Type B pancreatic cell (in vitro differentiated cells): ENCODE measurements at places on chromosomes 5 and 9. TPM values are rescaled to one million over a fixed set of nuclear protein-coding genes. Genes with fewer than 3 reads are reported as not detected.

TAF11L11 gene
- total RNA-seq = not detected in 2 replicates

GRCh38 chr5:133732536-133732935 lies 120.2 kb upstream of the FSTL4 start:
- no peak overlapping the region for H3K4me3 ChIP-seq
- DNase-seq = peak; percentile 52
- H3K4me1 ChIP-seq = peaks cover 4% of the 10 kb centered on the region
- H3K36me3 ChIP-seq = no peaks in the 10 kb centered on the region

GALNT12 gene
- total RNA-seq = 25.8 and 32.9 TPM in 2 replicates

DNA sequence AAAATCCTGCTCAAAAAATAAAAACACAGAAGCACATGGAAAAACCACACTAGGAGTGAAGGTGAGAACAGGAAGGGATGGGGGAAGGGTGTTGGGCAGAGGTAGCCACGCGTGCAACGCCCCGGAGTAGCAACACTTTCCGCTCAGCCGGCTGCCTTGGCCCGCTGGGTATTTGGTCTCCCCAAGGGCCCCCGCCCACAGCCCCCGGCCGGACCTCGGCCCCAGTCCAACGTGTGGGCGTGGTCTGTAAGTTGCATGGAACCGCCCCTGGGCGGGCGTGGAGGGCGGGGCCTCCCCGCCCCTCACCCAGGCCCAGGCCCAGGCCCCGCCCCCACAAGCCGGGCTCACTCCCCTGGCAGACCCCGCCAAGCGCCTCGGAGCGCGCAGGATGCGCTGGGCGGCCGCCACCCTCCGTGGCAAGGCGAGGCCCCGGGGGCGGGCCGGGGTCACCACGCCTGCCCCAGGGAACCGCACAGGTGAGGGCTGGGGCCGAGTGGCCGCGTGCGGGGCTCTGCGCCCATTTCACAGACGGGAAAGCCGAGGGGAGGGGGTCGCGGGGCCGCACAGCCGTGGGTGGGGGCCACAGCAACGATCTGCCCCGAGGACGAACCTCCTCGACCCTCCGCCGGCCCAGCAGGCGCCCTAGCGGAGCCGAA lies at the start of gene SUSD3:
Gene SUSD3 (plus strand): TSS at position 347 of the 656 bp plus-strand sequence. CDS start 42 bp downstream, at position 389.
- H3K27me3 ChIP-seq = peaks cover 4% of the 10 kb centered on the region
- no peak for DNase-seq
- peaks cover 15% of the 10 kb centered on the region for H3K4me1 ChIP-seq
- H3K4me3 ChIP-seq = peak within 1 kb of the TSS; percentile 69

- H3K4me3 ChIP-seq = no peak overlapping the region
- H3K4me1 ChIP-seq = peaks cover 20% of the 10 kb centered on the region
- H3K27ac ChIP-seq = no peak overlapping the region
- peaks cover 33% of the 10 kb centered on the region for H3K27me3 ChIP-seq
- DNase-seq = no peak
These were observed 2.4 kb upstream of the PPP2R2B start for GRCh38 chr5:146880966-146881365.

GRCh38 chr5:125199968-125200865 lies 453.8 kb upstream of the ZNF608 start:
- H3K4me1 ChIP-seq = peaks cover 67% of the 10 kb centered on the region
- DNase-seq = no peak
- H3K27me3 ChIP-seq = peaks cover 3% of the 10 kb centered on the region
- H3K27ac ChIP-seq = peak overlapping the region; percentile 52
- H3K4me3 ChIP-seq = peak overlapping the region; percentile 80
- H3K36me3 ChIP-seq = no peaks in the 10 kb centered on the region

C5orf34 gene
- total RNA-seq = 2.0 and 8.3 TPM in 2 replicates

DNA sequence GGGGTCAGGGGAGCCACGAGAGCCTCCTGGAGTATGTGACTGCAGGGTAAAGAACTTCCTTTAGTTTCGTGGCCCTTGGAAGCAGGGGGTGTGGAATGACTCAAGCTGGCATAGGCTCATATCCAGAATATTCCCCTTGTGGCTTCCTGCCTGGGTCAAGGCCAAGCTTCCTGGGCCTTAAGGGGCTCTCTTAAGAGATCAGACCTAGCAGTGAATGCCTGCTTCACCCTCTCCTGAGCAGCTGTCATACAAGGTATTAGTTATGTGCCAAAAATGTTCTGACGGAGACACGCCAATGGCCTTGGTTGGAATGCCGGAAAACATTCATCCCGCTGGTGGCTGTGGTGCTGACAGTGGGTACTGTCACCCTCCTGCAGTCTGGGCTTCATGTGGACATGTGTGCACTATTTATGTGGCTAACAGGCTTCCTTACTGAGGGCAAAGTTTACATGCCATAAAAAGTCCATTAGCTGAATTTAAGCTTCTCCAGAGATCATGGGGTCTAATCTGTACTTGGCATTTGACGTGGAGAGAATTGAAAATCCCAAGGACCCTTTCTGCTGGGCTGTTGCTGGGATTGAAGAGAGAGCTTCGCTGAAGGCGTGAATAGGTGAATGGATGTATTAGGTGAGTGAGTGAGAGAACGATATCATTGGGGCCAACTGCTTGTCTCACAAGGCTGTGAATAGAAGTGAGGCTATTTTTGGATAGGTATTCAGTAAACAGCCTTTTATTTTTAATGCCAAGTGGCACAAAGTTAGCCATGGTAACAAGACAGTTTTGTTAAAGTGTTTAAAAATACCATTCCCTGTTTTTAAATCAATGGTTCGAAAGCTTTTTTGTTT lies 156.8 kb downstream of the MACROH2A1 start:
- no peaks in the 10 kb centered on the region for H3K36me3 ChIP-seq
- peaks cover 36% of the 10 kb centered on the region for H3K27me3 ChIP-seq
- peaks cover 57% of the 10 kb centered on the region for H3K4me1 ChIP-seq
- H3K4me3 ChIP-seq = no peak overlapping the region
- H3K27ac ChIP-seq = no peak overlapping the region

DNA sequence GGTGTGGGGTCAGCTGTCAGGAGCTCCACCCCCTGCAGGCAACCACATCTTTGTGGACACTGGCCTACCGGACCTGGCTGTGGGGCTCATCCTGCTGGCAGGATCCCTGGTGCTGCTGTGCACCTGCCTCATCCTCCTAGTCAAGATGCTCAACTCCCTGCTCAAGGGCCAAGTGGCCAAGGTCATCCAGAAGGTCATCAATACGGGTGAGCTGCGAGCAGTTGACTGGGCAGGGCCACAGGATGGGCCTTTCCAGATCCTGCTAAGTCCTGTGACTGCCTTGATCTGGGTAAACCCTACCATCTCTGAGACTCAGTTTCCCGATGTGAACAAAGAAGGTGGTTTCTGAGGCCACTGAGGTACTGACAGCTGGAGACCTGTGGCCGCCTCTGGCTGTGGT lies 6.5 kb downstream of the PFN3 start:
- peaks cover 14% of the 10 kb centered on the region for H3K4me1 ChIP-seq
- H3K27me3 ChIP-seq = peaks cover 13% of the 10 kb centered on the region
- no peak overlapping the region for H3K27ac ChIP-seq
- no peaks in the 10 kb centered on the region for H3K36me3 ChIP-seq

DNA sequence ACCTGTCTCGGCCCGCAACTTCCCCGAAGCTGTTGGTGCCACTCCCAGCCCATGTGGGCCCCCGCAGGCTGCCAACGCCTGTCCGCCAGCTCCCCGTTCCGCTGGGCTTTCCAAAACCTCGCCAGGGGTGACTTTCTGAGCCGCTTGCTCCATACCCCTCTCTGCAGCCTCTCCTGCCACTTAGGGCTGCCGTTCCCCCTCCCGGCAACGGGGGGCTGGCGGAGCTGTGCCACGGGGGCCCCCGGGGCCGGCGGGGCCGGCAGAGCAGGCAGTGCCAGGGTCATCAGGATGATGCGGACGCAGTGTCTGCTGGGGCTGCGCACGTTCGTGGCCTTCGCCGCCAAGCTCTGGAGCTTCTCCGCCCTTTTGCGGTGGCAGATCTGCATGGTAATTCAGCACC lies 40.8 kb downstream of the FCHO2 start:
- no peak overlapping the region for H3K4me3 ChIP-seq
- no peaks in the 10 kb centered on the region for H3K27me3 ChIP-seq
- H3K36me3 ChIP-seq = peaks cover 28% of the 10 kb centered on the region
- H3K4me1 ChIP-seq = no peaks in the 10 kb centered on the region
- DNase-seq = no peak

GRCh38 chr5:163548649-163549048 lies 43.2 kb downstream of the MAT2B start:
- H3K4me3 ChIP-seq = no peak overlapping the region
- DNase-seq = no peak
- no peak overlapping the region for H3K27ac ChIP-seq
- peaks cover 4% of the 10 kb centered on the region for H3K27me3 ChIP-seq
- H3K4me1 ChIP-seq = no peaks in the 10 kb centered on the region
- no peaks in the 10 kb centered on the region for H3K36me3 ChIP-seq

- H3K36me3 ChIP-seq = no peaks in the 10 kb centered on the region
- H3K4me1 ChIP-seq = no peaks in the 10 kb centered on the region
- H3K4me3 ChIP-seq = no peak overlapping the region
- DNase-seq = no peak
- H3K27me3 ChIP-seq = no peaks in the 10 kb centered on the region
These were observed 710.7 kb upstream of the PTPRD start for GRCh38 chr9:11323457-11323856.

GRCh38 chr9:26334706-26335105 lies 557.9 kb downstream of the CAAP1 start:
- DNase-seq = no peak
- H3K4me1 ChIP-seq = no peaks in the 10 kb centered on the region
- H3K27ac ChIP-seq = no peak overlapping the region
- H3K4me3 ChIP-seq = no peak overlapping the region
- H3K27me3 ChIP-seq = no peaks in the 10 kb centered on the region

- H3K4me3 ChIP-seq = no peak overlapping the region
- no peaks in the 10 kb centered on the region for H3K36me3 ChIP-seq
- DNase-seq = no peak
- H3K27ac ChIP-seq = no peak overlapping the region
These were observed 6.5 kb upstream of the RNF145 start for GRCh38 chr5:159215886-159216285.

- peaks cover 14% of the 10 kb centered on the region for H3K36me3 ChIP-seq
- peaks cover 34% of the 10 kb centered on the region for H3K4me1 ChIP-seq
- no peak overlapping the region for H3K4me3 ChIP-seq
- no peak for DNase-seq
- no peaks in the 10 kb centered on the region for H3K27me3 ChIP-seq
- H3K27ac ChIP-seq = no peak overlapping the region
These were observed 98.3 kb downstream of the NFIB start for GRCh38 chr9:14215614-14216013.

GRCh38 chr5:89374144-89374784 lies 491.3 kb upstream of the MEF2C start:
- H3K27ac ChIP-seq = no peak overlapping the region
- peaks cover 5% of the 10 kb centered on the region for H3K4me1 ChIP-seq
- H3K27me3 ChIP-seq = no peaks in the 10 kb centered on the region
- no peak for DNase-seq
- no peak overlapping the region for H3K4me3 ChIP-seq
- H3K36me3 ChIP-seq = no peaks in the 10 kb centered on the region

DNA sequence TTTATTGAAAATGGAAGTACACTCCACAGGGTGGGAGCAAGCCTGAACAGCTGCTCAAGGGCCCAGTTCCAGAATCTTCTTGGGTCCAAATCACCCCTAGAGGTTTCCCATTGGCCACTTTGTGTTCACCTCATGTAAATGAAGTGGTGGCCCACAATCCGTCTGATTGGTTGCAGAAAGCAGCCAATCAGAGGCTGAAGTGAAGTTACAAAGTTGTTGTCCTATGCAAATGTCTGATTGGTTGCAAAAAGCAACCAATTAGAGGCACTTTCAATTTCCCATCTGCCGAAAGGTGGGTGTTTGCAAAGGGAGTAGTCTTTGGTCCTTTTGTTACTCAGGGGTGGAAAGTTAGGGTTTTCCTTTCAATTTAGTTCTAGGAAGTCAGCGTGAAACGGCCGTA lies 8.8 kb downstream of the TMEM171 start:
- no peak for DNase-seq
- H3K27ac ChIP-seq = no peak overlapping the region
- peaks cover 4% of the 10 kb centered on the region for H3K4me1 ChIP-seq
- peaks cover 36% of the 10 kb centered on the region for H3K27me3 ChIP-seq

DOCK2 gene
- 0.21 and 0.82 TPM in 2 replicates for total RNA-seq

FYB1 gene
- 0.24 and 0.33 TPM in 2 replicates for total RNA-seq

RETREG1 gene
- 11.6 and 18.8 TPM in 2 replicates for total RNA-seq

DNA sequence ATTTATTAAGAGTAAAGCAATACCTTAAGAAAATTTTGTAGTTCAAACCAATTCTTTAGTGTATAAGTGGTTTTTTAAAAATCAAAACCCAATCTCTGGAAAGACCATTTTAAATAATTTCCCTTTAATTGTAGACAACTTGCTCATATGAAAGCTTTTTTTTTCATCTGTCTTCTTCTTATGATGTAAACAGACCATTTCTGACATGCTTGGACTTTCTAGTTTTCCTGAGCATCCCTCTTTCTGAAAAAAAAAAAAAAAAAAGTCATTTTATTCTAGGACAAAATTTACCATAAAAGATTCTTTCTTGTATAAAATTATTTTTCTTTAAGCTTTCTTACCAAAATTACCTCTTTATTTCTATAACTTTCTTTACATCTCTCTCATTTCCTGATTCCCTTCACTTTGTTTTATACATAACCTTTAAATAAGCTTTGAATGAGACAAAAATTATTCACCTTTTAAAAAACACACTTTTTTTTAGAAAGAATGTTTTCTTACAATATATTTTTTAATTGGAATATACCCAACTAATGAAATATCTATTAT lies 67.5 kb downstream of the COL15A1 start:
- no peak for DNase-seq
- H3K27me3 ChIP-seq = peaks cover 3% of the 10 kb centered on the region
- H3K4me1 ChIP-seq = no peaks in the 10 kb centered on the region
- no peaks in the 10 kb centered on the region for H3K36me3 ChIP-seq
- no peak overlapping the region for H3K4me3 ChIP-seq
- H3K27ac ChIP-seq = no peak overlapping the region

DNA sequence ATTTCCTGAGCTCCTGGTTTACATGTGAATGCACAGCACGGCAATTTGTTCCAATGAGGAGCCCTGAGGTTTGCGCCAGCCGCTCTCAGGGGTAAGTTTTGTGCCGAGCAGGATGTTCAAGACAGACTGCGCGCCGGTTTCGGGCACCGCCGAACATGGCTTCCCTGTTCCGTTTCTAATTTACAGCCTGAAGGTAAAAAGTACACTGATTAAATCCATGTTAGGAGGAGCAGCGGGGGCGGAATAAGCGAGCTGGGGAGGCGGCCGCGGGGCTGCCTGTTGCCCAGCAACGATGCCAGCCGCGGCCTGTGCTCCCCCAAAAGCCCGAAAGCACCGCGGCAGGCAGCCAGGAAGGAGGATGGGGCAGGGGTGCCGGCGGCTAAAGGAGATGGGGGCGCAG lies 6.4 kb downstream of the SOWAHA start:
- H3K27ac ChIP-seq = no peak overlapping the region
- H3K27me3 ChIP-seq = peaks cover 29% of the 10 kb centered on the region
- H3K4me1 ChIP-seq = peaks cover 14% of the 10 kb centered on the region
- H3K36me3 ChIP-seq = no peaks in the 10 kb centered on the region
- H3K4me3 ChIP-seq = no peak overlapping the region

WHRN gene
- 12.2 and 13.3 TPM in 2 replicates for total RNA-seq

DNA sequence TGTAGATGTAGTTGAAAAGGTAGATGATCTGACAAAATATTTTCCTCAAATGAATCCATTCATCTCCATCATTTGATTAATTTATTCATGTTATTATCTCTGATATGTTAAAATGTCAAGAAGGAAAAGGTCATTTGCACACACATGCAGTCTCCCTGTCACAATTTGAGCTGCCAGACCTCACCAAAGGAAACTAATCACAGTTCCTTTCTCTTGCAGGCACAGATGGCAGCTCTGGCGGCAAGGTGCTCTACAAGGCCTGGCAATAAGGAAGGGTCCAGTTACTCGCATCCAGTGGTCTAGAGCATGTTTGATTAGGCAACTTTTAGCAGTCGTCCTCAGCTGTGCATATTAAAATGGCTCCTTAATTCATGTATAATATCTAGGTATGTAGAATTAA lies 120.1 kb downstream of the FEM1C start:
- no peak overlapping the region for H3K4me3 ChIP-seq
- H3K27me3 ChIP-seq = no peaks in the 10 kb centered on the region
- peaks cover 3% of the 10 kb centered on the region for H3K4me1 ChIP-seq
- no peak overlapping the region for H3K27ac ChIP-seq
- H3K36me3 ChIP-seq = no peaks in the 10 kb centered on the region
